CD4-positive, alpha-beta T cell treated with Interleukin-4 for 4 hours (primary cell): ENCODE measurements at places on chromosomes 4 and X.

GRCh38 chr4:107854356-107855022 lies 29.8 kb downstream of the SGMS2 start:
- no peak for DNase-seq

DNA sequence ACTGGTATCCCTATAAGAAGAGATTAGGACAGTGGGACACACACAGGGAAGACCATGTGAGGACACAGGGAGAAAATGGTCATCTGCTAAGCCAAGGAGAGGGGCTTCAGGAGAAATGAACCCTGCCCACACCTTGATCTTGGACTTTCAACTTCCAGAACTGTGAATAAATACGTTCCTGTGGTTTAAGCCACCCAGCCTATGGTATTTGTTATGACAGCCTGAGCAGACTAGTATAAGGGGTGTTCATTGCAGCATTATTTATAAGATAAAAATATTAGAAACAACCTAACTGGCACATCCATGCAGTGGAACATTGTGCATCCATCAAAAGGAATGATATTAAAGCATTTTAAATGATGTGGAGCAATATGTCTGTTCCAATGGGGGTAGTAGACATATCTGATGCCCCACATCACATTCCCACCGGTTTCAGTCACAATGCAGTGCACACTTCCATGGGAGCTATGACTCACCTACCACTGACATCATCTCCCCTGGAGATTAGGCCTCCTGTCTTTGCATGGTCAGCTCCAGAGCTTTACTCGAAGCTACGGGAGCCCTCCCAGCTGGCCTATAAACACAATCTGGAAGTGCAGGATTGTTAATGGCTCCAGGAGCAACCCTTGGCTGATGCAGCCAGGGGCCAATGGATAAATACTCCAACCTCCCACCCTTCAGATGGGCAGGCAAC lies 38.9 kb upstream of the MAMLD1 start:
- no peak for DNase-seq

DNA sequence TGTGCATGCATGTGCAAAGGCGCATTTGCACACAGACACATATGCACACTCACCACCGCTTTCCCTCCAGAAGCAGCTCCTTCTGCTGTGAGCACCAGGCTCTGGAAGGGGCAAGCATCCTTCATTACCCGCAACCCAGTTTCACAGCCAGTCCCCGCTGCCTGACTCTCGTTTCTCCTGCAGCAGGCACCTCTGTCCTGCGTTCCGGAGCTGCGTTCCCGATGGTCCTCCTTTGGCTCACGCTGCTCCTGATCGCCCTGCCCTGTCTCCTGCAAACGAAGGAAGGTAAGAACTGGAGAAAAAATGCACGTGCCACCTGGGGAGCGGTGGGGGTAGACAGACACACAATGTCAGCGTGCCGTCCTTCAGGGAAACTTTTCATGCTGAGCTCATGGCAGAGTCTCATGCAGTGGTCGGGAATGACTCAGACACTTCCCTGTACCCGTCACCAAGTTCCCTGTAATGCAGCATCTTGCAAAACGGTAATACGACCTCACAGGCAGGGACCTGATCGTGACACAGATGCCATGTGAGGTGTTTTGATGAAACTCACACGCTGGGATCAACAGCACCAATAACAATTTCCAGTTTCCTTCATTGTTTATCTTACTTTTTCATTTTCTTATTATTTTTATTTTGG lies 5.1 kb downstream of the IL3RA start:
- DNase-seq = no peak

DNA sequence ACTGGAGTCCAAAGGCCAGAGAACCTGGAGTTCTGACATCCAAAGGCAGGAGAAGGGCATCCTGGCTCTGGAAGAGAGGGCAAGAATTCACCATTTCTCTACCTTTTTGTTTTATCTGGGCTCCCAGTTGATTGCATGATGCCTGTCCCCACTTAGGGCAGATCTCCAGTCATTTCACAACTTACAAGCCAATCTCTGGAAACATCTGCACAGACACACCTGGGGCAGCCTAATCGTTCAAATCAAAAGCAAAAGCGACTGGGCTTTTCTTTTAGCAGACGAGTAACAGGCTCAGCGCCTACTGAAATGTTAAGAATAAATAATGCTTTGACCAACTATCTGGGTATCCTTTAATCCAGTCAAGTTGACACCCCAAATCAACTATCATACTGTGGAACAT lies 136.0 kb upstream of the NPY2R start:
- no peak for DNase-seq

DNA sequence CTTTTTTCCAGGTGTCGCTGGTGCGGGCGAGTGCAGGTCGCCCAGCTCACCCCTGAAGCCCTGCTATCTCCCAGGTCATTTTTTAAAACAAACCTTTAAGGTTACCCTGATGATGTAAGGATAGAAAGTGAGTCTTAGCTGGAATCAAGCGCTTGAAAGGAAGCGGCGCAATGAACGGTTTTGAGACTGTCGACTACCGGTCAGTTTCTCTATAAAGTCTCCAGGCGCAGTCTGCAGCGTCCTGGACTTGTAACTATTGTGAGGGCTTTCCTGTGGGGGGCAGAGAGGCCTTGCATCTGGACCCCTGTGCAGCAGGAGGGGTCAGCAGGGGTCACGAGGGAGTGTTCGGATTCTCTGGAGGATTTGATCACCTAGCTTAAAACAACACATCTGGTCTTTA lies 1.6 kb downstream of the KIT start:
- no peak for DNase-seq

DNA sequence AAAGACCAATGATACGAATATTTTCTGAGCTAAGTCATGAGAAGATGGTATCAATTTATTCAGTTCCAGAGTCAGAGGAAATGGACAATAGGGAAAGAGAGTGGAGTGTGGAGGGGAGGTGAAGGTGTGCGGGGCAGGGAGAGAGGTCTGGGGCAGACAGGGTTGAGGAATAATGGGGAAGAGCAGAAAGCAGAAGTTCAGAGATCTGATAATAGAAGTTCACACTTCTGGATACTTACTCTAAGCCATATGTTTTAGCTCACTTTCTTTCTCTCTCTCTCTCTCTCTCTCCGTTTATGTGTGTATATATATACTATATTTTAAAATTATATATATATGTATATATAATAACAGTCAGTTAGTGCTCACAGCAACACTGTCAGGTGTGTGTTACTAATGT lies 40.4 kb downstream of the FOXR2 start:
- DNase-seq = no peak

GRCh38 chrX:110320381-110320987 lies 2.6 kb upstream of the AMMECR1 start:
- no peak for DNase-seq

- DNase-seq = no peak
These were observed 1.5 kb upstream of the NWD2 start for GRCh38 chr4:37243051-37243450.

- DNase-seq = no peak
These were observed 346.1 kb downstream of the GBA3 start for GRCh38 chr4:23038626-23039491.

GRCh38 chr4:125677665-125678307 lies 363.0 kb downstream of the FAT4 start:
- no peak for DNase-seq

DNA sequence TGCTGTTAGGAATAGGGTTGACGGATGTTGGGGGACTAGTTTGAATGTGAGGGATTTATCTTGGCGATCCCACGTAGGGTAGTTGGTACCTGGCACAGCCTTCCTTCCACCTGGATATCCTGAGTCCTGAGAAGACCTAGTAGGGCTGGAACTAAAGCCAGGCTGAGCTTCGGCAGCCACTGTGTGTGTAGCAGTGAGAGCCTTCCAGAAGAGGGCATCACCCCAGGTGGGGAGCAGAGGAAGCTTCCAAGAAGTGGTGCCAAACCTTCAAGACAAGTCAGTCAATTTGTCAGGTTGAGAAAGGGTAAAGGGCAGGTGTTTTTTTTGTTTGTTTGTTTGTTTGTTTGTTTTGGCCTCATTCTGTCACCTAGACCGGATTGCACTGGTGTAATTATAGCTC lies 1.2 kb upstream of the FGFBP2 start:
- DNase-seq = no peak

- DNase-seq = peak; percentile 11
These were observed 101.9 kb downstream of the MAML3 start for GRCh38 chr4:140052050-140052449.

GRCh38 chrX:129957241-129958082 lies 25.0 kb upstream of the BCORL1 start:
- peak; percentile 31 for DNase-seq

GRCh38 chr4:14771094-14771493 lies 231.2 kb upstream of the CPEB2 start:
- no peak for DNase-seq

- DNase-seq = no peak
These were observed 29.3 kb downstream of the ZNF827 start for GRCh38 chr4:145909281-145909715.

DNA sequence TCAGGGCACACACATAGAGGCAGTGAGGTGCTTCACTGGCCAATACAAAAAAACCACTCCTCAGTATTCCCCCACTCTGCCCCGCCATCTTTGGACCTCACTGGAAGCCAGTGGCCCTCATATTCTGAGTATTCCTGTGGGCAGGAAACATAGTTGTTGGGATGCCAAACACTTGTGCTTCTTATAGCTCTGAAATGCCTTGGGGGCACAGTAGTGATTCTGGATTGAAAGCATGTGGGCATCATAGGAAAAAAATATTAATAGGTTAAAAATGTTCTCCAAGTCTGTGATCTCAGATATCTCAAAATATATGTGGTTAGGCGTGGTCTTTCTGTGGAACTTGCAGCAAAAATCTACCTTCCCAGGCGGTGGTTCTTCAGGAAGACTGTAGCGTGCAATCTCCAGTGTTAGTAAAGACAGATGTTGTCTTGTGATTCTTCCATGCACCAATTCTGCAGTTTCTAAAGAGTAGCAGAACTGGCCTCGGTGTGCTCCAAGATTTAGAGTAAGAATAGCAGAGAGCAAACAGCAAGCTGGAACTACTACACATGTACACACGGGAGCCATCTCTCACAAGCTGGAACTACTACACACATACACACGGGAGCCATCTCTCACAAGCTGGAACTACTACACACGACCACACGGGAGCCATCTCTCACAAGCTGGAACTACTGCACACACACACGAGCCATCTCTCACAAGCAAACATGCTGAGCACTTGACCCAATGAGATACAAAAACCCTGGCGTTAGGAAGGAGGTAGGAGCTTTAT lies 8.0 kb upstream of the TENM3 start:
- no peak for DNase-seq

DNA sequence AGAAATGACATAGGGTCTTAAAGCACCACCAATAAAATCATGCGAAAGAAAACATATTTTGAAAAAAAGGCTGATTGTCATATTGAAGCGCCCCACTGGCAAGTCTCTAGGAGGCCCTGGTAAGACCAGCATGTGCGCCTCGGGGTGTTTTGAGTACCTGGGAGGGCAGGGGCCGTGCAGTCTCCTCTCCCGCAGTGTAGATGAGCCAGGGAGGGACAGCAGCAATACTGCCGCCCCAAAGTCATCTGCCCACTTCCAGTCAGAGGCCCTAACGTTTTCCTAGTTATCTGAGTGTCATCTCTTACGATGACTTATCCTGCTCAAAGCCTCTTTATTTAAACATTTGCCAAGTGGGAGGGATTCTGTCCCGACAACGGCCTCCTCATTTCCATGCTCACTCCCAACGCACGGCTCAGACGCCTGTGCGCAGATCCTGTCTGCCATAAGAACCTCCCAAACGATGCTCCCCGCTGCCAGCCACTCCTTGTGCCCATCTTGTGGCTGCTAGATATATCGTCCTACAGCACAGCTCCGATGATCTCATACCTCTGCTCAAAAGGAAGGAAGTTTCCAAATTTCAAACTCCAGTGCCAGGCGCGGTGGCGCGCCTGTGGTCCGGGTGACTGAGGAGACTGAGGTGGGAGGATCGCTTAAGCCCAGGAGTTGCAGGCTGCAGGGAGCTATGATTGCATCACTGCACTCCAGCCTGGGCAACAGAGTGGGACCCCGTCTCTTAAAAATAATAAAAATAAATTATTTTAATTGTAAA lies 17.2 kb upstream of the SCRG1 start:
- no peak for DNase-seq

- DNase-seq = no peak
These were observed 43.3 kb downstream of the NYX start for GRCh38 chrX:41490446-41490845.

GRCh38 chr4:25448379-25449109 lies 71.5 kb downstream of the ANAPC4 start:
- DNase-seq = no peak

DNA sequence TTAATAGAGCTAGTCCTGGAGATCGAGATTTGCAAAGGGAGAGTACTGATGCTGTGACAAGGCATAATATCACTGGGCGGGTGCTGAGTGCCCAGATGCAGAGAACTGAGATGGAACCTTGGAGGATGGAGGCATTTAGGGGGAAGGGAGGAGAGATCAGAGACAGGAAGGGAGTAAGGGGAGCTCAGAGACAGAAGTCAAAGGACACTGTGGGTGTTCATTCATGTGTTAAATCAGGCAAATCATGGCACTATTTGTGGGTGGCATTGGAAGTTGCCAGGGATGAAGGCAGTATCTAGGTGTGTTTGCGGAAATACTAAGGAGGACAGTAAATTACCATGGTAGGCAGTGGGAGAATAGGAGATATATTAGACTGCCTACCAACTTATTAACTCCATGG lies 135.0 kb downstream of the RBM46 start:
- no peak for DNase-seq

GRCh38 chr4:173046818-173047217 lies 121.8 kb upstream of the GALNT7 start:
- DNase-seq = no peak

- no peak for DNase-seq
These were observed 254.3 kb downstream of the PACRGL start for GRCh38 chr4:20954541-20954940.

DNA sequence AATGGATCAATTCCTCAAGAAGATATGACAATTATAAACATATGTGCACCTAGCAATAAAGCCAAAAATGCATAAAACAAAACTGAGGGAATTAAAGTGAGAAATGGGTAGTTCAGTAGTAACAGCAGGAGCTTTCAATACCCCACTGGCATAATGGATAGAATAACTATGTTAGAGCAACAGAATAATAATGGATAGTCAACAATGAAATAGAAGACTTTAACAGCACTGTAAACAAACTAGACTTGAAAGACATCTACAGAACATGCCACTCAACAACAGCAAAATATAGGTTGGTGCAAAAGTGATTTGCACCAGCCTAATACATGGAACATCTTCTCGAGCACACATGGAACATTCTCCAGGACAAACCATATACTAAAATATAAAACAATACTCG lies 20.0 kb upstream of the MBNL3 start:
- no peak for DNase-seq

- no peak for DNase-seq
These were observed 1017.5 kb upstream of the TENM3 start for GRCh38 chr4:181225616-181226261.

- DNase-seq = peak; percentile 38
These were observed 147.4 kb downstream of the SMIM20 start for GRCh38 chr4:26061248-26061986.

- no peak for DNase-seq
These were observed 86.1 kb downstream of the BMP3 start for GRCh38 chr4:81116566-81116965.

- DNase-seq = no peak
These were observed 264.3 kb upstream of the AGTR2 start for GRCh38 chrX:115906276-115906675.
